ENCODE measurements at places on chromosomes 2 and 18.

GRCh38 chr2:209762563-209762962 is 9.1 kb upstream of the UNC80 start:
- no peaks in the 10 kb centered on the region for H3K27me3 ChIP-seq
- no peaks in the 10 kb centered on the region for H3K36me3 ChIP-seq
- DNase-seq: no peak
- no peak overlapping the region for H3K4me3 ChIP-seq

GRCh38 chr2:161172901-161173540 is 12.8 kb downstream of the TANK start:
- no peaks in the 10 kb centered on the region for H3K27me3 ChIP-seq
- no peak overlapping the region for H3K27ac ChIP-seq
- no peak overlapping the region for H3K4me3 ChIP-seq
- no peak for DNase-seq

DNA sequence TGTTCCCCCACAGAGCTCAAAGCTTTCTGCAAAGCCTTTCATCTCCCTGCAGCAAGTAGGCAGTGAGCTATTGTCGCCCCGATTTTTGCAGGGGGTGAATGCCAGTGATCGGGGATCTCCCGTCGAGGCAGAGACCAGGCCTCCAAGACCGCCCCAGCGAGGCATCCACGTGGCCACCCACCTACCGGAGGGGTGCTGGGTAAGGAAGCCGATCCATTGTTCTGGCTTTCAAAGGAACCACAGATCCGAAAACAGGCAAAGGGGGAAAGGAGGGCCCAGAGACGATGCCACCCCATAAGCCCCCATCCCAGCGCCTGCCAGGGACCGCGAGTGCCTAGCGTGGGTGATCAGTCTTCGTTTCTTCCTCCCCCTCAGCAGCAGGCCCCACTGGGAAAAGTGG is 2.4 kb downstream of the ADRA2B start:
- no peaks in the 10 kb centered on the region for H3K36me3 ChIP-seq
- no peak overlapping the region for H3K27ac ChIP-seq
- no peak overlapping the region for H3K4me3 ChIP-seq
- no peak for DNase-seq

DNA sequence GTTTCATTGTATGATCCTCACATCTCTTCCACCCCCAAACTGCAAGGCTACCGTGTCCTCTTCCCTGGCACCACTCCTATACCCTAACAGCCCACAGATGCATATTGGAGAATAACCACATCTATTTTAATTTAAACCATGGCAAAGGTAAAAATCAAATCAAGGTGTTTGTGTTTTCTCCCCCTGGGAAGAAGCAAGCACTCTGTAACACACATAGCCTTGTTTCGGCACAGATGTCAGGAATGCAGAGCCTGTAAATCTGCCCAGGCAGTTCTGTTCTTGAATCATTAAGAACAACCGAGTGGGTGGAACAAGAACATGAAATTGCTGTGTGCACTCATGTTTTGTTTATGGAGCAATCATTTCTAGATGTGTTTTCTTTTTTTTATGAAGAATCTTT is 6.8 kb upstream of the COX7A2L start:
- H3K36me3 ChIP-seq: no peaks in the 10 kb centered on the region
- no peak overlapping the region for H3K27ac ChIP-seq

- no peak overlapping the region for H3K27ac ChIP-seq
- no peak overlapping the region for H3K4me3 ChIP-seq
- H3K4me1 ChIP-seq: no peaks in the 10 kb centered on the region
- H3K36me3 ChIP-seq: no peaks in the 10 kb centered on the region
- DNase-seq: no peak
- no peaks in the 10 kb centered on the region for H3K27me3 ChIP-seq
These were observed 297.1 kb upstream of the FSIP2 start for GRCh38 chr2:185441486-185442005.

DNA sequence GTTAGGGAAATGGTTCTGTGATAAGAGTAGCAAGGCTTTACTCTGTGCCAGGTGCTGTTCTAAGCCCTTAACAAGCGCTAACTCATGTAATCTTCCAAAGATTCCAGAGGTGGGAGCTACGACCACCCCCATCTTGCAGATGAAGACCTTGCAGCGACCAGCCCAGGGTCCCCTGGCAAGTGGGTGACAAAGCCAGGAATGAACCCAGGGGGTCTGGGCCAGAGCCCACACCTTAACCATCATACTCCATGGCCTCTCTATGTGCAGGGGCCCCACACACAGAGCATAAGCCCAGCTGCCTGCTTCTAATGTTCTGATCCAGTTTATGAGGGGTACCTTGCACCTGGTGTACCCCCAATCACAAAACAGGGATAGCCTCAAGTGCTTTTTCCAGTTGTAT is 105.3 kb downstream of the ZBTB7C start:
- no peaks in the 10 kb centered on the region for H3K4me1 ChIP-seq
- H3K27ac ChIP-seq: no peak overlapping the region
- DNase-seq: no peak
- H3K27me3 ChIP-seq: no peaks in the 10 kb centered on the region

GRCh38 chr2:226001716-226002115 is 602.2 kb downstream of the NYAP2 start:
- DNase-seq: no peak
- H3K4me1 ChIP-seq: no peaks in the 10 kb centered on the region
- no peaks in the 10 kb centered on the region for H3K36me3 ChIP-seq
- H3K27me3 ChIP-seq: no peaks in the 10 kb centered on the region
- H3K4me3 ChIP-seq: no peak overlapping the region
- no peak overlapping the region for H3K27ac ChIP-seq

GRCh38 chr2:70510313-70510712 is 43.3 kb downstream of the TGFA start:
- no peak overlapping the region for H3K4me3 ChIP-seq
- no peaks in the 10 kb centered on the region for H3K27me3 ChIP-seq

GRCh38 chr2:128026448-128027277 is 1.2 kb downstream of the SAP130 start:
- no peak for DNase-seq
- peak overlapping the region; percentile 58 for H3K27ac ChIP-seq
- peak overlapping the region; percentile 72 for H3K4me3 ChIP-seq
- peaks cover 13% of the 10 kb centered on the region for H3K4me1 ChIP-seq

DNA sequence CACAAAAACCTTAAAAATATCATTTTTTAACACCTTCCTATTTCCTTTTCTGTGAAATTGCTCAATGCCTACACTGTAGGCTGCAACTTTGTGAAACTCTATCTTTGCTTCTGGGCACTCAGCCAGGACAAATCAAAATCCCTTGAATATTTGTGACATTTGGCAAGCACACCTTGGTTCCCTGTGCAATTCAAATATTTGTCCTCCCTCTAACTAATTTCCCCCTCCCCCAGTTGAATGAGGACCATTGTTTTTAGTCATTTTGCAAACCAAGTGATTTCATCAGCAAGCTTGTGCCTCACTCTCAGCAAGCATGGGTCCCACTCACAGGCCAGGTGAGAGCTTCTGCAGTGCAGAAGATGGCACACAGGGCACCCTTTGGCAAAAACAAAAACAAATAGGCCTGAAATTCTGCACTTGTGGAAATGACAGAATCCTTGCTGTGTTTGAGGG is 541.5 kb downstream of the CNTNAP5 start:
- no peaks in the 10 kb centered on the region for H3K27me3 ChIP-seq
- no peak overlapping the region for H3K4me3 ChIP-seq
- H3K4me1 ChIP-seq: no peaks in the 10 kb centered on the region
- no peak for DNase-seq
- no peak overlapping the region for H3K27ac ChIP-seq

DNA sequence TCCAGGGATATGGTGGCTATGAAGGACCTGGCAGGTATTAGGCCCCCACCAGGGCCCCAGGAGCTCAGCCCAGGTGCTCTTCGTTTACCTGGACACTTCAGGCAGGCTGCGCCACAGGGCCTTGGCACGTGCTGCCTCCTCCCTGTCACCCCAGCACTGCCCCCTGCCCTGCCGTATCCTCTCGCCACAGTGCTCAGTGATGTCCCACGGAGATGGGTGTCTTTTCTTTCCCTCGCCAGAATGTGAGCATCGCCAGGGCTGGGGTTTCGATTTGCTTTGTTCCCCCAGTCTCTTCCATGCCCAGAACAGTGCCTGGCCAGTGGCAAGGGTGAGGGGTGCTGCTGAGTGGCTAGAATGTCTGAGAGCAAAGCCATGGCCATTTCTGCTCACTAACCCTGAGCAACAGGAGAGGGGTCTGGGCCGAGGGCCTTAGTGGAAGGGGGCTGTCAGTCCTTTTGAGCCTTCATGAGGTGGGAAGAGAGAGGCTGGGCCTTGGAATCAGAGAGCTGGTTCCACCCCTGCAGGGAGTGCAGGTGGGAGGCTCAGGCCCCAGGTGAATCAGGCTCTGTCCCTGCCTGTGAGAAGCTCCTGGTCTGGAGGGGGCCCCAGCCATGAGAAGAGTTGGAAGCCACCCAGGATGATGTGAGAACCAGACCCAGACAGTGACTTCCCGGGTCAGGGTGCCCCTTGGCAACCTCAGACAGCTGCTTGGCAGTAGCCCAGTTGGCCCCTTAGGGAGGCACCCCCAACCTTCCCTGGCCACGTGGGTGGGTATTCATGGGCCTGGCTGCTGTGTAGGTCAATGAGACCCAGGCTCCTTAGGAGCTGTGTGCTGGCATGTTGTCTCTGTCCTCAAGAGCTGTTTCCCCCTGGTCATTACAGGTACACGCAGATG is 129.9 kb upstream of the HS6ST1 start:
- H3K27ac ChIP-seq: no peak overlapping the region
- H3K27me3 ChIP-seq: no peaks in the 10 kb centered on the region
- DNase-seq: peak; percentile 24
- no peaks in the 10 kb centered on the region for H3K4me1 ChIP-seq
- H3K36me3 ChIP-seq: no peaks in the 10 kb centered on the region

- H3K4me3 ChIP-seq: no peak overlapping the region
- no peaks in the 10 kb centered on the region for H3K4me1 ChIP-seq
- no peak for DNase-seq
These were observed 31.0 kb downstream of the SNORC start for GRCh38 chr2:232900811-232901735.

GRCh38 chr18:22060361-22060760 is 109.0 kb upstream of the GATA6 start:
- H3K27me3 ChIP-seq: no peaks in the 10 kb centered on the region
- no peaks in the 10 kb centered on the region for H3K36me3 ChIP-seq
- H3K27ac ChIP-seq: no peak overlapping the region
- no peak overlapping the region for H3K4me3 ChIP-seq

GRCh38 chr2:200765995-200766660 is 45.6 kb upstream of the BZW1 start:
- no peak for DNase-seq
- no peak overlapping the region for H3K4me3 ChIP-seq
- no peaks in the 10 kb centered on the region for H3K27me3 ChIP-seq

DNA sequence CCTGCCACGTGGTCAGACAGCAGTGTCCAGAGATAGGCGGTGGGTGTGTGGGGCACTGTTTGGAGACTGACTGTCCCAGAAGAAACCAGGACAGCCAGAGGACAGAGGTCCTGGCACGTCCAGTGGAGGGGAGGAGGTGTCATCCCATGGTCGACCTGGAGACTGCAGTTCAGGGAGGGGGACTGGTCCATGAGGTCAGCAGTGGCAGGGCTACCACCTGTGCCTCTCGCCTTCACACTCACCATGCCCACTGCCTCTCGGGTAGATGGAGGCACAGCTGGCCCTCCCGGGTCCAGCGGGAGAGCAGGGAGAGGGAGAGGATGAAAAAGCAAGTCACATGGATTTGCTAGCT is 53.9 kb downstream of the INHBB start:
- H3K4me1 ChIP-seq: no peaks in the 10 kb centered on the region
- no peak overlapping the region for H3K4me3 ChIP-seq
- no peak for DNase-seq
- H3K27me3 ChIP-seq: no peaks in the 10 kb centered on the region
- no peaks in the 10 kb centered on the region for H3K36me3 ChIP-seq
- no peak overlapping the region for H3K27ac ChIP-seq

- H3K36me3 ChIP-seq: no peaks in the 10 kb centered on the region
- no peak overlapping the region for H3K4me3 ChIP-seq
- DNase-seq: peak; percentile 57
- H3K27me3 ChIP-seq: peaks cover 83% of the 10 kb centered on the region
- no peak overlapping the region for H3K27ac ChIP-seq
These were observed 2.4 kb upstream of the HOXD8 start for GRCh38 chr2:176126929-176127773.

GRCh38 chr2:58533376-58533775 is 292.3 kb upstream of the FANCL start:
- no peak overlapping the region for H3K27ac ChIP-seq
- no peaks in the 10 kb centered on the region for H3K4me1 ChIP-seq
- no peak for DNase-seq

DNA sequence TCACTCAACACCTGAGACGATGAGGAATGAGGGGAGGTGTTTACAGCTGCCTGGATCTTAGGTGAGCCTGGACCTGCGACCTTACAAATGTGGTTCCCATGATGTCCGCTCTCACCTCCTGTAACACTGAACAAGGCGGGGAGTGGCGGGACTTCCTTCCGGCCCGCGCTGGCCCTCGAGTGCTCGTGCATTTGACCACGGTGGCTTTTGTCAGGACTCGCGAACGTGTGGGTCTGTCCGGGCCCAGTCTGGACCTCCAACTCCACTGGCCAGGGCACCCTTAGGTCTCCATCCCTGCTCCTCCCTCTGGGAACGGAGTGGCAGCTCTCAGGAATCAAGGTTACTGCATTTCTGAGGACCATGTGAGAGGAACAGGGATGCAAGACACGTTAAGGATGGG is 263.0 kb upstream of the SALL3 start:
- no peak overlapping the region for H3K4me3 ChIP-seq
- H3K4me1 ChIP-seq: no peaks in the 10 kb centered on the region
- no peaks in the 10 kb centered on the region for H3K36me3 ChIP-seq

- no peaks in the 10 kb centered on the region for H3K27me3 ChIP-seq
- no peak overlapping the region for H3K4me3 ChIP-seq
- no peak overlapping the region for H3K27ac ChIP-seq
- no peaks in the 10 kb centered on the region for H3K36me3 ChIP-seq
These were observed 234.3 kb downstream of the LRATD1 start for GRCh38 chr2:14866736-14867352.

DNA sequence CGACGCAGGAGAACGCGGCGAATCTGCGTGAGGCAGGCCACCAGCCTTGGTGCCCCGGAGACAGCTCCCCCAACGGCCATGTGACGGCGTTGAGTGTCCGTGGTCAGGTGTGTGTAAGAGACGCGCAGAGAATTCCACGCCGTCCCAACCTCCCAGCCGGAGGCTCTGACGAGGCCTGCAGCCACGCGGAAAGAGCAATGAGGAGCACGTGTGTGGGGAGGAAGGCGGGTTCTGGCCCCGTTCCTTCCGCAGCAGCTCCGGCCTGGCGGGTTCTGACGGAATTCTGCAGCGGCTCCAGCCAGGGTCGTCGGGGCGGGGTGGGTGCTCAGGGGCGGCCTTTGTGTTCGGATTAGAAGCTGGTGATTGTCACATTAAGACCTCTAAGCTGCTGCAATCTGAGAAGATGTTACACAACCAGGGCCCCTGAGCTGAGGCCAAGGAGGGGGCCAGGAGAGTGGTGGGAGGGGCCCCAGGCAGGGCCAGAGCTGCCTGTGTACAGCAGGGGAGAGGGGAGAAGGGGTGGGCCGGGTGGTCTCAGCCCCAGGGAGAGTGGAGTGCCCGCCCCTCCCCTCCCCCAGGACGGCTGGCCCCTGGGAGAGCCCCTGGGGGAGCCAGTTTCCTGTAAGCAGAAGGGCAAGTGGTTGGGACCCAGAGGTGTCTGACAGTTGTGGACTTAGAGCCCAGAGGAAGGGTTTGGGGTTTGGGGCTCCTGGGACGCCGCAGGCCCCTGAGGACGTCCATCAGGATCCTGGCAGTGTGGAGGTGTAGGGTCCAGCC is 5.1 kb upstream of the GAL3ST2 start:
- H3K4me3 ChIP-seq: no peak overlapping the region
- no peak for DNase-seq
- H3K27me3 ChIP-seq: no peaks in the 10 kb centered on the region
- no peak overlapping the region for H3K27ac ChIP-seq

All from CD8-positive, alpha-beta memory T cell (primary cell).